ENCODE measurements at places on chromosomes 1 and 21.

DNA sequence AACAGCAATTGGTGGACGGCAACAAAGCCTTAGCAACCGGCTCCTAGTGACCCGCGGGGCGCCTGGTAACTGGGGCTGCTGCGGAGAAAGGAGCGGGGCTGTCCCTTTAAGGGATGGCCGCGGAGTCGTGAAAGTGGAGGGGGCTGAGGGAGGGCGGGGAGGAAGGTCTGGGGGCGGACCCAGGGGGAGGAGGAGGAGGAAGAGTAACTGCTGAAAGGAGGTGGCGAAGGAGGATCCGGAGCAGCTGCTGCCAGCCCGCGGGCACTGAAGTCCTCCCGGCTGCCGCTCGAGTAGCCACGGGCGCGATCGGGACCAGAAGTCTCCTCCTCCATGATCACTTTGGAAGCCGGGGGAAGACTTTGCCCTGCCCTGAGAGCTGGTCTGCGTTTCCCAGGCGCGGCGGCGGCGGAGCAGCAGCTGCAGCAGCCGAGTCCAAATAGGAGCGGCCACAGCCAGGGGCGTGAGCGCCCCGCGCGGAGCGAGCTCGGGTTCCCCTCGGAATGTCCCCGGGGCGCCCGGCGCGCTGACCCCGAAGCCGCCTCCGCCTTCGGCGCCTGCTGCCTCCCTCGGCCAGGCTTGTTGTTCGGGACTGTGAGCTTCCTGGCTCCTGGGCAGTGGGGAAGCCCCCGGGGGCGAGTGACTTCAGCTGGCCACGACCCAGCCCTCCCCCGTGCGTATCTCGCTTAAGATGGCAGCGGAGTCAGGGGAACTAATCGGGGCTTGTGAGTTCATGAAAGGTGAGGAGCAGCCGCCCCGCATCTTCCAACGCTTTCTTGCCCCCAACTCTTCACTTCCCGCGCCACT lies at the start of gene CDC14A:
TSS of gene CDC14A (plus strand) at position 240 of the 804 bp plus-strand sequence. CDS start at position 689, 449 bp downstream.
- peak; percentile 70 for DNase-seq

GRCh38 chr1:154750681-154751665 lies 119.1 kb downstream of the KCNN3 start:
- no peak for DNase-seq

DNA sequence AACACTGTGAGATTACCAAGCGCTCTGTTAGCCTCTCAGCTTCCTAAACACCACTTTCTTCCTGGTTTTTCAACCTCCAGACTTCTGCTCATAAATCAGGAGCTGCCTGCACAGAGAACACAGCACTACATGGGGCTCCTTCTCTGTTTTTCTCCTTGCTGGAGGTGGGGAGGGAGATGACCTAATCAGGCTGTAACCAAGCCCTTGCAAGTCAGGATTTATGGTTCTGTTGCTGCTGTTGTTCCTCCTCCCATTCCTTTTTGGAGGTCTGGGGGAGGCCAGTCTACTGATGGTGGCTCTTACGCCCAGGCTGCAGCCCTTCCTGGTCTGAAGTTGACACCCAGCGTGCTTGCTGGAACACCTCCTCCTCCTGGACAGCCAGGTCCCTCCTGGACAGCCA lies 80.9 kb upstream of the AJAP1 start:
- DNase-seq: no peak

- DNase-seq: no peak
Observed at GRCh38 chr1:52364235-52364839, 1.7 kb downstream of the CC2D1B start.

GRCh38 chr1:56056438-56057287 lies 522.7 kb downstream of the PLPP3 start:
- peak; percentile 22 for DNase-seq

- DNase-seq: no peak
Observed at GRCh38 chr1:225812488-225813213, 2.7 kb downstream of the EPHX1 start.

- no peak for DNase-seq
Observed at GRCh38 chr1:236155399-236155767, 13.0 kb downstream of the GPR137B start.

DNA sequence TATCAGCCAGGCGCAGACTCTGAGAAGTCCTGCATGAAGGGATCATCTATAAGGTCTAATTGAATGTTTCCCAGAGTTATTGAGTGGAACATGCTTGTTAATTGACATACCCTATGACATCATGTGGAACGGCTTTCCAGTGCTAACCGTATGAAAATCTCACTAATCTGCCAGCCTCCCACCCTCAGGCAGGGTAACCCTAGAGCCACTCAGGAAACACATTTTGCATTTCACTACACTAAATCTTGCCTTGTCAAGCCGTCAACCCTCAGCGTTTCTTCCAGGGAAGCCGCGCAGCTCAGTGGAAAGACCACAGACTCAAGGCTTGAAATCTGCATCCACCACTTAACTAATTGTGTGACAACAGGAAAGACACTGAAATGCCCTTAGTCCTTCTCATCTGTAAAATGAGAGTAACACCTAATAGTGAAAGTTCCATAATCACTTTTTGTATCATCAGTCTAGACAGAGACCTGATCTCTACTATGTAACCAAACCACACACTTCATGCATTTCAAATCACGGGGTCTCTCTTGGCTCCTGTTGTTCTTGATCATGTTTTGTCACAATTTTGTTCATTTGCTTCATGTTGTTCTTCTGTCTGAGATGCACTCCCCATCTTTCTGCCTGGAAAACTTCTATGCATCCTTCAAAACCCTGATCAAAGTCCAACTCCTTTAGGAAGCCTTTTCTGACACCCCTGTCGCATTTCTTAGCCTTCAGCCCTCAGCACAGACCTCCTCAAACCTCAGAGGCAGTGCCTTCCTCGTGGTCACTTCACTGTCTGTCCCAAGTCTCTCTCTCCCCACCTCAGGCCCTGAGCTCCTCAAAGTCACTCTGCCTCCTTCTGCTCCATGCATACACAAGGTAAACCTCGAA lies 246.5 kb downstream of the TOMM20 start:
- DNase-seq: no peak

GRCh38 chr1:180271272-180272255 lies 41.5 kb downstream of the LHX4 start:
- no peak for DNase-seq
